Vagina (tissue), 2 donors: ENCODE measurements at places on chromosomes 4 and X.

GRCh38 chr4:174449152-174449551 lies 73.1 kb downstream of the HPGD start:
- DNase-seq, result no peak

DNA sequence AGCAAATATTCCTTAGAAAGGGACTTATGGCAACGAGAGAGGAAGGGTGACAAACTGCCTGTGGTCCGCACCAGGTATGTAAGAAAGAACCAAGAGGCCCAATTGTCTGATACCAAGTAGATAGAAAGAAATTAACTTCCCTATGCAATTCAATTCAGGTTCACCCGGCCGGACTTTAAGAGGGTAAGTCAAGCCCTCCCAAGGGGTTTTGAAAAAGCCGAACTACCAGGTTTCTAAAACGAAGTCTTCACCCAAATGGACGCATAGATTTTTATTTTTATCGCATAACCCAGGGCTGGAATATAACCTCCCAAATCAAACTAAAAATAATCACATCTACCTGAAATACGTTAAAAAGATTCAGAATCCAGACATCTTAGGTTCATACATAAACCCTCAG lies 1.6 kb upstream of the MAB21L2 start:
- no peak for DNase-seq

- DNase-seq, result no peak
Observed at GRCh38 chrX:63855896-63856295, 70.9 kb upstream of the ARHGEF9 start.

GRCh38 chr4:177448850-177449249 lies 6.6 kb upstream of the AGA start:
- no peak for DNase-seq

GRCh38 chrX:19904778-19905367 lies 17.5 kb upstream of the SH3KBP1 start:
- DNase-seq, result no peak

GRCh38 chrX:131704136-131704695 lies 160.3 kb downstream of the OR13H1 start:
- DNase-seq, result peak; percentile 92

DNA sequence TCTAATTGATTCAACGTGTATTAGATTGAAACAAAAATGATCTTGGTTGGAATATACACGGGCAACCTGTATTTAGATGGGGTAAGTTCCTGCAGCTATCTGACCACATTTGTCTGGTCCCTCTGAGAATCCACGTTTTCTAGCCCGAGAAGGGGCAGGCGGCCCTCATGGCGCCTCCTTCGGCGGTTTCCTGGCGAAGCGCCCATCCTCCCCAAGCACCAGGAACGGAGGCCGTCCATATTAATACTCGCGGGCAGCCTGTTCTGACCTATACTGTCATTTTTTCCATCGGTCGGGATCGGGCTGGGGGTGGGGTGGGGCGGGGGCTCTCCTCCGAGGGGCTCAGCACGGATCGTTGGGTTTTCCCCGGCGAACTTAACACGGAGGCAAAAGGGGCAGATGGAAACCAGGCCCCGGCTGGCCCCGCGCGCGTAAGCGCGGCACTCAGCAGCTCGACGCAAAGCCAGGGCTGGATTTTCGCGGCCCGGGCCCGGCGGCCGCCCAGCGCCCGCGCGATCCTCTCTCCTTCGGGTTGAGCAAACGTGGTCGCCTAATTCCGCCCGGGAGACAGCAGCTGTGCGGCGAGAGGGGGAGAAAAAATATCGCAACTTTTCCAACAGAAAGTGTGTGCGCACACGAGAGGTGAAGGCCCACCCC lies 77.2 kb upstream of the BCOR start:
- no peak for DNase-seq

DNA sequence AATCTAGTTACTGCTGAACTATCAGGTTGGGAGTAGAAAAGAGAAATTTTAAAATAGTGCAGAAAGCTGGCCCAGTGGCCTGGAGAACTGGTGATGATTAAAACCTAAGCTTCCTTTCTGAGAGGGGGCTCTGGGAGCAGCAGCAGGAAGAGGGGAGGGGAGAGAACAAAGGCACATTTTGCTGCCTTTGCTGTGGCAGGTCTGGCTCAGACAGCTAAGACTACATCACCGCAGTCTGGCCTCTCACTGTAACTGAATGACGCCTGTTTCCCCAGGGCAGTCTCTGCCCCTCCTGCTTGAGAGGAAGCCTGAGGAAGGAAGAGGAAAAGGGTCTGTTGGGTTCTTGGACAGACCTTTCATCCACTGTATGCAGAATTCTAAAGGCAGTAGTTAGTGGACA lies 148.5 kb downstream of the FRAS1 start:
- DNase-seq, result no peak

DNA sequence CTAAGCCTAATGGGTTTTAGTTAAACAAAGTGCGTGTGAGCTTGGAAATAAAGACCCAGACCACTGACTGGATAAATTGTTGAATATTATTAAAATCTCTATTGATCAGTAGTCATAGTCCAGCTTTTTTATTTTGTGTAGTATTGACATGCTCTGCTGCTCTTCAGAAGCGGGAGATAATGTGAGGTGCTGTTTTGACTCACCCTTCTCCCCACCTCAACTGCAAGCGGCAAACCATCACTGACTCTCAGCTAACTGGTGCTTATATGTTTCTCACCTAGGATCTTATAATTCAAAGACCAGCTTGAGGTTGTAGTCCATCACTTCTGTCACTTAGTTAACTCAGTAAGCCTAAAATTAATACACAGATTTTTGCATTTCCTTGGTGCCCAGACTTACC lies 72.2 kb downstream of the COMMD8 start:
- DNase-seq, result no peak

DNA sequence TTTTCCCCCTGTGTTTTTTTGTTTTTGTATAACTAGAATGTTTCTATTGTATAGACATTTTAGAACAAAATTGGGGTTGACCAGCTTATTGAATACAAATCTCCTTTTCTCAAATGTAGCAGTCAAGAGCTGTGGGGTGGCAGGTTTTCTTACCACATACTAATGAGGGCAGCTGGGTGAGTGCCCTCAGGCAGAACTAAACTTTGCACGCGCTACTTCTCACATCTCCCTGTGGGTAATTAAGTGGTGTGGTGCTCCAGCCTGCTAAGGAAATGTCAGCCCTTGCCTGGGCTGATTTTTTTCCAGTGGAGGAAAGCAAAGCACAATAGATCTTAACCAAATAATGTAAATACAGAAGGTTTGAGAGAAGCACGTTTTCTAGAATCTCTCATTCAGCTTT lies 717.6 kb upstream of the TENM3 start:
- no peak for DNase-seq

GRCh38 chrX:106917830-106918500 lies 2.2 kb upstream of the CLDN2 start:
- DNase-seq, result no peak

DNA sequence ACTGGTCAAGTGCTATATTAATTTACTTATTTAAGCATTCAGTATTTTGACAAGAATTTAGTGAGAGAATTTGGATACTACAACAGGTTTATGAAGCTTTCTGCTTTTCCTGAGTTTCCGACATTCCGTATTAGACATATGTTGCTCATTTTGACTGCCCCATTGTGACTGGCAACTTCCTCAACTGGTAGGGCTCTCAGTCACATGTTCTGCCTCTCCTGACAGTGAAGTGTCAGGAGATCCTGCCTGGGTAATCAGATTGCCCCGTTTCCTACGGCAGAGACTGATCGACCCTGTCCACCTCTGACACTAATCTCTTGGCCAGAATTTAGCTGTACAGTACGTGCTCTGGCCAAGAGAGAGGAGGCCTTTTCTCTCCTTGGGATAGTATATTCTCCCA lies 49.5 kb downstream of the CLNK start:
- DNase-seq, result no peak

GRCh38 chr4:1723131-1723801 lies 1.9 kb downstream of the TACC3 start:
- DNase-seq, result no peak

DNA sequence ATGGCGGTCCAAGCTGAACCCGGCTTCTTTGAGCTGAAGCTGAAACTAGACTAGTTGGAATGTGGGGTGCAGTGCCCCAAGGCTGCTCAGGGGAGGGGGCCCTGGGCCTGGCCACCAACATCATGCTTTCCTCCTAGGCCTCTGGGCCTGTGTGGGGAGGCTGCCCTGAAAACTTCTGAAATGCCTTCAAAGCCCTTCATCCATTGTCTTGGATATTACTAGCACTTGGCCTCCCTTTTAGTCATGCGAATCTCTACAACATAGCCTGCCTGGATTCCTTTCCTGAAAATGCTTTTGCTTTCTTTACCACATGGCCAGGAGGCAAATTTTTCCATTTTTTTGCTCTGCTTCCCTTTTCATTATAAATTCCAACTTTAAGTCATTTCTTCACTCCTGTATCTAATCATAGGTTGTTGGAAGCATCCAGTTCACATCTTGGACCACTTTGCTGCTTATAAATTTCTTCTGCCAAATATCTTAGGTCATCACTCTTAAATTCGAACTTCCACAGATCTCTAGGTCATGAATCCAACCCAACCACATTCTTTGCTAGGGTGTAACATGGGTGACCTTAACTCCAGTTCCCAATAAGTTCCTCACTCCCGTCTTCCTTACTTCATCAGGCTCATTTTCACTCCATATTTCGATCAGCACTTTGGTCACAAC lies 103.4 kb downstream of the DDIT4L start:
- no peak for DNase-seq

DNA sequence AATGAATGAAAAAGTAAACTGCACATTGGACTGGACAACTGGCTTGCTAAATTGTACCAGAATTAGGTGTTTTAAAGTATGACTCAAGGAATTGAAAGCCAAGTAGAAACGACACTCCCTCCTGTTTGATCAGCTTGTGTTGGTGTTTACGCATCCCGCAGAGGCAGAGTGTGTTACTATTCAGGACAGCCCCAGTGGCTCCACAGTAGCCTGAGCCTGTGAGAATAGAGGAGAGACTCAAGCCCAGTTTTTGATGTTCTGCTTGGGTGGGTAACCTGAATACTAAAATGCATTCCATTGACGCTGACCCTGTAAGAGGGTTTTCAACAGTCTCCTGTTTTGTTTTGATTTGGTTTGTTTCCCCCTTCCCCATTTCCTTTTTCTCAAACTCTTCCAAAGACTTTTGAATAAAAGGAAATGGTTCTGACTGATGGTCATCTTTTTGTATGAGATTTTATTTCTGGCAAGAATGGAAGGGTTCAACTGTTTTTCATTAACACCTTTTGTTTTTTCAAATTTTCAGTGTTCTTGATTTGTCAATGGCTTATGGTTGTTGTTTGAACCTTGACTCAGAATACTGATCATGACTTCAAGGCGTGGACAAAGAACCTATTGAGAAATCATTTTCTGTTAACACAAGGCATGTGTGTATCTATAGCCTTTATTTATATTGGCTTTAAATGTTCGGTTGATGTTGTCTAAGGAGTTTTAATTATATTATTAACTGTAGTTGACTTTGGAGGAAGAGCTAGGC lies 10.2 kb downstream of the ADGRL3 start:
- no peak for DNase-seq

- DNase-seq, result no peak
Observed at GRCh38 chrX:21645431-21645830, 12.7 kb downstream of the KLHL34 start.

GRCh38 chr4:158860856-158861255 lies 92.0 kb downstream of the FNIP2 start:
- no peak for DNase-seq

GRCh38 chrX:104315555-104315954 lies 60.8 kb upstream of the ESX1 start:
- no peak for DNase-seq

DNA sequence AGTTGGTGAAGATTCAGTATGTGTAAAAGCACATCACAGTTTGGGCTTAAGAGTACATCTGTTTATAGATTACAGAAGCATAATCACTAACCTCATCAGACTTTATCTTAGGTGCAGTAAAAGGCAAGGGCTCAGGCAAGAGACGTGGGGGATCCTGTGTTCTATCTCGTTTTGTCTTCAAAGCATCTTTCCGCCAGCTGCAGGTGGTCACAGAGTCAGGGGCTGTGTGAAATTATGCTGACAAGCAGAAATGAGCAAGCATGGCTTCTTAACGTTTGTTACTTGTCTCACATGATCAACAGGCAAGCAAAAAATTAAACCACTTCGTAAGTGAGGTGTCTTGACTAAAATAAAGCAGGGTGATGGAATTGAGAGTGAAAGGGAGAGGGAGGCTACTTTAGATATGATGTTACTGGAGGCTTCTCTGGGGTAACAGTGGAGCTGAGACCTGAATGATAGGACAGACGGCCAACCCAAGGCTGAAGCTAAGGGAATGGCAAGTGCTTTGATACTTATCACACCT lies 1.4 kb upstream of the TEC start:
- no peak for DNase-seq

DNA sequence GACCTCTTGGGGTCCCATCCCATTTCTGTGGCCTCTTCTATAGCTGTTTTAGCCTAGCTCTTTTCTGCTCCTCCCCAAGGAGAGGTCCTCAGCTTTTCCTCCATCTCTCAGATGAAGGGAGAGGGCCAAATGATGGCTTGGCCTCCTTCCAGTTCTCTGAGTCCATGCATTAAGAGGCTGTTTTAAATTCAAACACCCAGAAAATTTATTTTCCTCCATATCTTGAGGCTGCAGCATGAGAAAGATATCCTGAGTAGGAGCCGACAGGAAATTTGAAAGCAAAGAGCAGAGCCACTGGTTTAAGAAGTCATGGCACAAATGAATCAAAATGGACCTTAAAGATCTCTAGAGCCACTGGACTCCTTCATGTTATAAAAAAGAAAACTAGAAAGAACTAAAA lies 558.8 kb downstream of the MID1IP1 start:
- DNase-seq, result no peak

DNA sequence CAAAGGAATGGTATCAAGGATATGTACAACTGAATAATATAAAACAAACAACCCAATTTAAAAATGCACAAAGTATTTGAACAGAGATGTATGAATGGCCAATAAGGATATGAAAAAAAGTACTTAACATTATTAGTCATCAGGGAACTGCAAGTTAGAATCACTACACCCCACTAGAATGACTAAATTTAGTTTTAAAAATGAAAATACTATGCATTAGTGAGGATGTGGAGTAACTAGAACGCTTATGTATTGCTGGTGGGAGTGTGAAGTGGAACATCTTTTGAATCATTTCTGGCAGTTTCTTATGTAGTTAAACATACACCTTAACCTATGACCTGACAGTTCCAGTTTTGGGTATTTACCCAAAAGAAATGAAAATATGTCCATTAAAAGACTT lies 13.0 kb upstream of the SLC16A2 start:
- no peak for DNase-seq

- no peak for DNase-seq
Observed at GRCh38 chrX:2548711-2549423, 48.1 kb upstream of the DHRSX start.

DNA sequence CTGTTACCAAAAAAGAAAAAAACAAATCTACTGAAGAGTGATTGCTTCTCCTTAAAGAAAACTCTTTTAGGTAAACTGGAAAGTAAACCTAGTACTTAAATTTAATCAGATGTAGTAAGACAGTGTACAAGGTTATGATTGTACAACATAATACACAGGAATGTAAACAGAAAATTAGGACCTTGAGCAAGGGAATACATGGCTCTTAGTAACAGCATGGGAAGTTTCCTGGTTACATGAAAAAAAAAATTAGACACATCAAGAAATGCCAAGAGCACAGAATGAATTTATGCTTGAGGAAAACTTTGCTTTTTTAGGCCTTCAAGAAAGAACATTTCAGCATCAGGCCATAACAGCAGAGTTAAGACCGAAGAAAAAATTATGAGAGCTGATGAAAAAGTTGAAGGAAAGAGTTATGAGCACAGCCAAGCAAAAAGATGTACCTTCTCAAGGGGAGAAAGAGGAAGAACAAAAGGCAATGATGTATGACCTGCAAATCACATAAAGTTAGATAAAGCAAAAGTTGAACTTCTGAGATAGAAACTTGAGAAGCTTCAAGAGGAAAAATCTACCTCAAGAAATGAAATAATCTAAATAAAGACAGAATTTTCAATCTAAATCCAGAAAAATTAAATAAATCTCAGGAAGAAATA lies 311.6 kb downstream of the GALNTL6 start:
- no peak for DNase-seq
